CD8-positive, alpha-beta T cell (primary cell): ENCODE measurements at places on chromosomes 5 and 9. TPM values are rescaled to one million over a fixed set of nuclear protein-coding genes. Genes with fewer than 3 reads are reported as not detected.

DNA sequence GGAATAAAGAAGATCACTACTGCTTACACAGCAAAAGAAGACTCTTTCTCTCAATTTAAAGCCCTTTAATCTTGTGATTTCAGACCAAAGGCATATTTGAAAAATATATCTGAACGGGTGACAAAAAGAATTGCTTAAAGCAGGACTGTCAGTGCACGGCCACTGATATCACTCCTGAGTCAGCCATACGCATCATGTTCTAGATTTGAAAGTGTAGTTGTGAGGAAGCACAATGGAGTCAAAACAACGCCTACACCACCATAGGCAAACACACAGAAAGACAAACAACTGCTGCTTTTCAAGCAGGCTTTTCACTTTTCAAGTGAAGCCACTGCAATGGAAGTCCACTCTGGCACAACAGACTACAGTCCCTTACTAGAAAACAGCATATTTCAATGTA lies 141.7 kb downstream of the AUH start:
- DNase-seq, result no peak

GRCh38 chr9:93644397-93645088 lies 68.2 kb downstream of the PHF2 start:
- DNase-seq, result no peak

GRCh38 chr9:90189306-90189705 lies 453.3 kb downstream of the DIRAS2 start:
- DNase-seq, result no peak

DNA sequence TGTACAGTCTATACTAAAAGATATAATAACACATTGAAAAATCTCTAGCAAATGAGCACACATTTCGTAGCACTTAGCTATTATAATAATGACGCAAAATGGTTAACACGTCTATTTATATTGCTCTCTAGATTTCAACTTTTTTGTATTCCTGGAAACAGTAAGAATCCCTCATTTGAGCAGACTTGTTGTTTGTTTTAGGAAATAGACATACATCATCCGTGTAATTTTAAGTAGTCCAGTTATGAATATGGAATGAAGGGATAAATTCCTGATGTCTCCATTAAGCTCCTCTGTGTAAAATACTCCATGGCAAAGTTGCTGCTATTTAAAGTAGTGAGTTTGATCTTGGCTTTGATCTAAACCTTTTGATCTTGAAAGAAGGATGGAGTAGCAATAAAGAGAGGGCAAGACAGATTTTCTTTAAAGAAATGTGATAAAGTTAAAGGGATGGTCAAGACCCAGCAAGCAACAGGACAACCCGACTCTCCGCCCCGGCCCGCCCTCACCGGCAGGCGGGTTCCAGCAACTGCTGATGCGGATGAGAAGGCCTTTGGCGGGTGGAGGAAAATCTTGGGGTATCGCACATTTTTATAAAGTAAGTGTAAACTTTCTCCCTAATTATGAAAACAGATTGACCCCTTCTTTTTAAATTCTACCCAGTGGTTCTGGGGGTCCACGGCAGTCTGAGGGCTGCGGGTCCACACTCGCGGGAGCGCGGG lies 277.4 kb downstream of the AOPEP start:
- DNase-seq, result no peak

- no peak for DNase-seq
Measured at GRCh38 chr5:56386046-56386445, 152.9 kb upstream of the ANKRD55 start.

DNA sequence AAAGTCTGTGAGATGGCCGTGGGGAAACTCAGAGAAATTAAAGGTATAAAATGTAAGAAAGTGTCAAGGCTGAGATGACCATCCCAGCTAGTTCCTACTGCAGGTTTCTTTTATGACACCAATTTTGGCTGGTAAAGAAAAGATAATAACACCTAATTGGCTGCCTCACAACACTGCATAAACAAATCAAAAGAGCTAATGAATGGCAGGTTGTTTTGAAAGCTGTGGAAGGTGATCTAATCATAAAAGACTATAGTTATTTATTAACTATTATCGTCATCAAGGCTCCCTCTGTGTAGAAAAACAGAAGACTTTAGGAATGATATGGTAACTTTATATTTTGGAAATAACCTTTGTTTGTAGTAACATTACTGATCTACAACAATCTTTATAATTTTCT lies 3.5 kb upstream of the SPINK5 start:
- DNase-seq, result no peak

DNA sequence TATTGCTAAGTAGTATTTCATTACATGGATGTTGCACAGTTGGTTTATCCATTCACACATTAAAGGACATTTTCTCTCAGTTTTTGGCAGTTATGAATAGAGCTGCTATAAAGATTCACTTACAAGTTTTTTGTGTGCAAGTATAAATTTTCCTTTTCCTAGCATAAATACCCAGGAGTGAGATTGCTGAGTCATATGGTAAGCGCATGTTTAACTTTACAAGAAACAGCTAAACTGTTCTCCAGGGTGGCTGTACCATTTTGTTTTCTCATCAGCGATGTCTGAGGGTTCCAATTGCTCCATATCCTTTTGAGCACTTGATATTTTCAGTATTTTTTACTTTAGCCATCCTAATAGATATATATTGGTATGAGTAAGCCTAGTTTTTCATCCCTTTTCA lies 16.4 kb upstream of the ABCA1 start:
- no peak for DNase-seq

MSX2 gene
- total RNA-seq, result not detected

F2RL1 gene
- 2.5 TPM for total RNA-seq

CTXN3 gene
- total RNA-seq, result not detected

CCDC180 gene
- 3.4 TPM for total RNA-seq
